ENCODE measurements at places on chromosomes 12 and 14. TPM values are rescaled to one million over a fixed set of nuclear protein-coding genes. Genes with fewer than 3 reads are reported as not detected.

CCDC38 gene
- total RNA-seq, result 0.22 TPM

FAIM2 gene
- 7.4 TPM for total RNA-seq

ETFBKMT gene
- 6.6 TPM for total RNA-seq

ALX1 gene
- not detected for total RNA-seq

TBX5 gene
- total RNA-seq, result 75.1 TPM

SOAT2 gene
- total RNA-seq, result not detected

SLC17A8 gene
- total RNA-seq, result not detected

SDSL gene
- total RNA-seq, result 13.3 TPM

KLHL28 gene
- total RNA-seq, result 10.0 TPM

NPAS3 gene
- total RNA-seq, result 2.5 TPM

TAOK3 gene
- total RNA-seq, result 21.4 TPM

TMEM30B gene
- 0.22 TPM for total RNA-seq

MYH7 gene
- total RNA-seq, result 14,853 TPM

HHIPL1 gene
- 1.2 TPM for total RNA-seq

TMEM119 gene
- total RNA-seq, result 1.3 TPM

ADSS1 gene
- 218 TPM for total RNA-seq

CDK4 gene
- total RNA-seq, result 41.3 TPM

MAPKAPK5 gene
- 26.2 TPM for total RNA-seq

GDF3 gene
- 0.19 TPM for total RNA-seq

ADAMTS20 gene
- not detected for total RNA-seq

KICS2 gene
- 3.5 TPM for total RNA-seq

CLEC12A gene
- total RNA-seq, result 5.7 TPM

IFNG gene
- not detected for total RNA-seq

OR6C68 gene
- total RNA-seq, result not detected

SIX6 gene
- total RNA-seq, result not detected

BCL2L2 gene
- 37.5 TPM for total RNA-seq

STON2 gene
- 8.3 TPM for total RNA-seq

CEBPE gene
- not detected for total RNA-seq

HSP90AA1 gene
- total RNA-seq, result 423 TPM

VRTN gene
- not detected for total RNA-seq

ALDH1L2 gene
- 3.0 TPM for total RNA-seq

TESPA1 gene
- total RNA-seq, result 0.27 TPM

PIWIL1 gene
- not detected for total RNA-seq

P2RX2 gene
- total RNA-seq, result not detected

REP15 gene
- 5.5 TPM for total RNA-seq

TCL1B gene
- total RNA-seq, result not detected

EML5 gene
- 0.36 TPM for total RNA-seq

NFATC4 gene
- total RNA-seq, result 20.6 TPM

DPF3 gene
- 37.7 TPM for total RNA-seq

VWF gene
- total RNA-seq, result 250 TPM

CEP170B gene
- total RNA-seq, result 11.7 TPM

TMEM120B gene
- total RNA-seq, result 9.2 TPM

KRT6C gene
- total RNA-seq, result not detected

RAPGEF3 gene
- 34.8 TPM for total RNA-seq

EIF2S3B gene
- total RNA-seq, result 0.22 TPM

RPL10L gene
- not detected for total RNA-seq

PSMD9 gene
- 28.1 TPM for total RNA-seq
